Stimulated activated CD4-positive, alpha-beta T cell treated with anti-CD3 and anti-CD28 coated beads, Interleukin-12 subunit alpha, Interleukin-12 subunit beta, amount 100 ng/mL, for 24 hours (primary cell): ENCODE measurements at places on chromosomes 7 and 10.

GRCh38 chr10:115046686-115047236, 46.4 kb upstream of the ATRNL1 start:
- no peak for DNase-seq

DNA sequence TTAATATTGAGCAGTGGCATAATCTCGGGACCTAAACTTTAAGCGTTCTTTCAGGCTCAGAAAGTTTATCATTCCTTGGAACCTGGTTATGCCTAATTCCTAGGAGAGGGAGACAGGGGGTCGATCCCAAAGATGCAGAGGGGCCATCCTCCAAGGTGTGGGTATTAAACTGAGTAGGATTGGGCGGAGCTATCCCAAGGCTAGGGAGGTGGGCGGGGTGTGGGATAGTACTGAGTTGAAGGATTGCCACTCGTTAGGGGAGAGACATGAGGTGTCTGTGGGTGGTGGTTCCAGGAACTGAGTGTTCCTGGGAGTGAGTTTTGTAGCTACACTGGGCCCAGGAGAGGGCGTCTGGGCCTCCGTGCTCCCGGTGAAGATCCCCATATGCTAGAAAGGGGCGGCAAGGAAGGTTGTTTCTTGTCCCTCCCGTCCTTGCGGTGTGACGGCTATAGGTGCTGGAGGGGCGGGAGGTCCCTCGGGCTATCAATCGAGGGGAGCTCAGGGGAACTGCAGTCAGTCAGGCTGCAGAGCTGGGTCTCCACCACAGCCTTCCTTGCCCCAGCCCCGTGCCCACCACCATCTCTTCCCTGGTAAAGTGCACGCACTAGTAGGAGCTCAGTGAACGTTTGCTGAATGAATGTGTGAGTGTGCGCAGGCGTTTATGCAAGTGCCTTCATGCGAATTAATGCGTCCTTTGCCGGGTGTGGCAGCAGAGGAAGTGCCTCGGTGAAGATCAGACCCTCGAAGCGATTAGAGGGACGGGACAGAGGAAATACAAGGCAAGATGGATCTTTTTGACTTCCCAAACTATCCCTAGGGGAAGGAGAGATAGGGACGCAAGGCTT, 3.0 kb upstream of the HMX2 start:
- DNase-seq: no peak

DNA sequence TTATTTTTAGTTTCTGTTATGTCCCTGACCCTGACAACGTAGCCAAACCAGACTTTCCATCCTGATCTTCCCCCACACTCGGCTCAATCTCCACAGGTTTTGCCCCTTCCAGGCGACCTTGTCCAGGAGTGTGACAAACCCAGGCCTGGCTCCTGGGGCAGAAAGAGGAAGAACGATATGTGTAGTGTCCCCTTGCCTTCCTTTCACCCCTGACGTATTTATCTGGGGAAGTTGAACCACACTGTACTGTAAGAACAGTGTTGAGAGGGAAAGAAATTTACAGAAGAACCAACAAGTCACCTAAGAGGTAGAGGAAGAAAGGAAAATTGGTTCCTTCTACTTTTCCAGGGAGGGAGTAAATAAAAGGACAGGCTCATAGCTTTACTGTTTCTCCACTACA, 158.0 kb downstream of the VTI1A start:
- DNase-seq: no peak

- no peak for DNase-seq
These were observed 14.2 kb upstream of the FOXK1 start for GRCh38 chr7:4667776-4668509.

- no peak for DNase-seq
These were observed 301.3 kb downstream of the PHTF2 start for GRCh38 chr7:78099715-78100394.

GRCh38 chr10:122327237-122328206, 47.0 kb upstream of the PLEKHA1 start:
- no peak for DNase-seq

GRCh38 chr10:24449321-24449740, 240.4 kb downstream of the KIAA1217 start:
- no peak for DNase-seq

- no peak for DNase-seq
These were observed 172.5 kb downstream of the ARHGAP21 start for GRCh38 chr10:24551161-24551560.

- no peak for DNase-seq
These were observed 159.9 kb downstream of the FGFR2 start for GRCh38 chr10:121438333-121438732.
